ENCODE measurements at places on chromosomes 2 and 18.

GRCh38 chr2:233440314-233440713, 86.0 kb downstream of the DGKD start:
- no peak for DNase-seq

- DNase-seq = no peak
These were observed 1557.2 kb upstream of the ZEB2 start for GRCh38 chr2:146077156-146077555.

DNA sequence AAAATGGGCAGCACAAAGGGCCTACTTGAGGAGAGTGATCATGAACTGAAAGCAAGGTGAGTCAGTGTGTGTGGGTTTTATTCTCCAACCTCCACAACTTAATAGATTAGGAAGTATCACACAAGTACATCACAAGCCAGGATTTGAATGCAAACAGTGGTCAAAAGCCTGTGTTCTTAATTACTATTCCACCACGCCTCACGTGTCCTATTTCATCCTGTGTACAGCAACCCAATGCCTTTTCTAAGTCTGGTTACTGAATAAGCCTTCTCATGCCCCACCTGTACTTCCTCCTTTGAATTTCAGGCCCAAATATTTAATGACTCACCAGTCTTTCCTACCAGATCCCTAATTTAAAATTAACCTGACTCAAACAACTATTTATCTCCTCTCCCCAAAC, 755.7 kb upstream of the SLC8A1 start:
- DNase-seq = no peak

GRCh38 chr2:67984600-67984999, 78.2 kb downstream of the C1D start:
- DNase-seq = no peak

- no peak for DNase-seq
These were observed 17.3 kb upstream of the GPR75 start for GRCh38 chr2:53877112-53877511.

GRCh38 chr2:29589440-29590103, 331.8 kb downstream of the ALK start:
- no peak for DNase-seq

- DNase-seq = no peak
These were observed 34.7 kb downstream of the ONECUT2 start for GRCh38 chr18:57469884-57470283.

DNA sequence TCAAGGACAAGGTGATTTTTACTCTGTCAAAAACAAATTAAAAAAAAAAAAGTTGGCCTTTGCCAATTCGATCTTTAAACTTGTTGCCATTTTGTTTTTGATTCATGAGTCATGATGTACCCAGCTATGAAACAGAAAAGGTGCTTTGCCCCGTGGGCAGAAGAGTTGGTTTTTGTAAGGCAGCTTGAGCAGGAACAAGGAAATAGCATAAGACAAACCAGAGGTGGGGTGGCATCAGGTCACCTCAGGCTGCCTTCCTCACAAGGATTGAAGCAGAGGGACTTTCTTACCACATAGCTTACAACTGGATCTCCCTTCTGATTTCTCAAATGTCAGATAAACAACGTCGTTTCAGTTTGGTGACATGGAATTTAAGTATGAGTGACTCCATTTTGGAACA, 123.8 kb downstream of the ARL4C start:
- no peak for DNase-seq

DNA sequence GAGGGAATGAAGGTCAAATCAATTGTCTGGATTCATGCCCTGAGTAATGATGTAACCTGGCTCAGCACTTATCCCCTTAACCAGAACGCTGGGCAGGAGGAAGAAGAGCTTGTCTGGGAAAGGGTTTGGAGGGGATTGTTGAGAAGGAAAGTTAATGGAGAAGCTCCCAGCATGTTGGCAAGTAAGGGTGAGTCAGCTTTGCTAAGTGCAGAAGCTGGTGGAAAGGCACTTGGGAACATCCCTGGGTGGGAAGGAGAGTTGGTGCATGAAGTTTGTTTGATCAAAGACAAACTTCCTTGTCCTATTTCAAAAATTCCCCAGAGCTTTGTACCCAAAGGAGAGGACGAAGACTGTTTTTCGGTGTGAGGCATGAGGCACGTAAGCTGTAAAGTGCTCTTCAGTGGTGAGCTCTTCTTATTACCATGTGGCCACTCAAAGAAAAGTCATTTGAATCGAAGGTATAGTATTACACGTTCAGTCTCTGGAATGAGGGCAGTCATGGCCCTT, 17.6 kb upstream of the DAW1 start:
- DNase-seq = no peak

DNA sequence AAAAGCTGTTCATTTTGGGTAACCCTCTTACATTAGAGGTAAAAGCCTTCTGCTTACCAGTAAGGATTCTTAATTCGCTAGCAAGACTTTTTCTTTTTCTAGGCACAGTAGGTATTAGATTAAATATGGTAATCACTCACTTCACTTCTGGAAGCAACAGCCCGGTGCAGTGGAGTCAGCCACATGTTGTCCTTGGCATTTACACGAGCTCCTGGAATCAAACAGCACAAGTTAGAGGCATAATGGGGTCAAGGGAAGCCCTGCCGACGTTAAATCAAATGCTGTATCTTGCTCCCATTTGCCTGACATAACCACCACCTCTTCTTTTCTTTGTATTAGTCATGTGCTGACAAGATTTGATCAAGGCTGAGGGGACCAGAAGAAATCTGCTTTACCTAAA, 174.1 kb downstream of the ANKRD44 start:
- no peak for DNase-seq

- DNase-seq = peak; percentile 31
These were observed 97.6 kb upstream of the MAP3K20 start for GRCh38 chr2:172978063-172978383.

DNA sequence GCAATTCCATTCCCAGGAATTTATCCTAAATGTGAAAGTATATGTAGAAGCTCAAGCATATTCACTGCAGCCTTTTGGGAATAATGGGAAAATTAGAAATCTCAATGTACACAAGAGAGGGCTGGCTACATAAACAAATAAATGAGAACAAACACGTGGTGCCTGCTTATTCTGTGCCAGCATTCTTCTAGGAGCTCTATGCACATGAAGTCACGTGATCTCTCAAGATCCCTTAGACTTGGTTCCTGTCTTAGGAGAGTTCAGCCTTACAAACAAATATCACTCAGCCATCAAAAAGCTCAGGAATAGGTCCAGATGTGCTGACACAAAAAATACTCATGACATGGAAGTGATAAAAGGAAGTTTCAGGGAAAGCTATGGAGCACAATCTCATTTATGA, 92.9 kb upstream of the SP3 start:
- DNase-seq = peak; percentile 73

DNA sequence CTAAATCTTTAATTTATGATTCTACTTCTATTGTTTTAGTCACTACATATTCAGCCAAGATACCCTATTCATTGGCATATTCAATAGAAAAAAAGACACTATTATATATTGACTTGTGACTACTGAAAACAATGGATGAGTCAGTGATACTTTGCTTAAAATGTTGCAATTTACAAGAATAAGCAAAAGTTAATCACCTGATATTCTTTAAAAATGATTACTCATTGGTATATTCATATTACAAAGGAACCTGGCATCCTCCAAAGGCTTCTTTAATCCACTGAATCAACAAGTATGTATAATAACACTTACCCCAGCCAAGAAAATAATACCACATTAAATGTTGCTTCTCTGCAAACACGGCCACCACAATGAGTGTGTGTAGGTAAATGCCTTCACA, 87.8 kb downstream of the CALCRL start:
- no peak for DNase-seq

DNA sequence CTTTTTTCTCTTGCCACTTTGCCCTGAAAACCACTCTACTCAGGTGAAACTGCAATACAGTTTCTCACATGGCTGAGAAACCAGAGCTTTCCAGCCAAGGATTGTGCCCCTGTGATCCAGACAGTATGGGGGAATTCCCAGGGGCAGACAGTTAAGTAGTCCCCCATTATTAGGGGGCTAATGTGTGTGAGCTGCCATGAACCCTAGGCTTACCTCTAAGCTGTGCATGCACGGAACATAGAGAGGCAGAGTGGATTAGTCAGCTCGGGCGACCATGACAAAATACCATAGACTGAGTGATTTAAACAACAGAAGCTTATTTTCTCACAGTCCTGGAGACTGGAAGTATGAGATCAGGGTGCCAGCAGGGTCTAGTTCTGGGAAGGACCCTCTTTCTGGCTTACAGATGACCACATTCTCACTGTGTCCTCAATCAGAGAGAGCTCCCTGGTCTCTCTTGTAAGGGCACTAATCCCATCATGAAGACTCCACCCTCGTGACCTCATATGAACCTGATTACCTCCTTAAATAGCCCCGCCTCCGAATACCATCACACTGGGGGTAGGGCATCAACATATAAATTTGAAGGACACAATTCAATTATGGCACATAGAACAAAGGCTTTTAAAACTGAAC, 215.1 kb downstream of the EIPR1 start:
- no peak for DNase-seq

DNA sequence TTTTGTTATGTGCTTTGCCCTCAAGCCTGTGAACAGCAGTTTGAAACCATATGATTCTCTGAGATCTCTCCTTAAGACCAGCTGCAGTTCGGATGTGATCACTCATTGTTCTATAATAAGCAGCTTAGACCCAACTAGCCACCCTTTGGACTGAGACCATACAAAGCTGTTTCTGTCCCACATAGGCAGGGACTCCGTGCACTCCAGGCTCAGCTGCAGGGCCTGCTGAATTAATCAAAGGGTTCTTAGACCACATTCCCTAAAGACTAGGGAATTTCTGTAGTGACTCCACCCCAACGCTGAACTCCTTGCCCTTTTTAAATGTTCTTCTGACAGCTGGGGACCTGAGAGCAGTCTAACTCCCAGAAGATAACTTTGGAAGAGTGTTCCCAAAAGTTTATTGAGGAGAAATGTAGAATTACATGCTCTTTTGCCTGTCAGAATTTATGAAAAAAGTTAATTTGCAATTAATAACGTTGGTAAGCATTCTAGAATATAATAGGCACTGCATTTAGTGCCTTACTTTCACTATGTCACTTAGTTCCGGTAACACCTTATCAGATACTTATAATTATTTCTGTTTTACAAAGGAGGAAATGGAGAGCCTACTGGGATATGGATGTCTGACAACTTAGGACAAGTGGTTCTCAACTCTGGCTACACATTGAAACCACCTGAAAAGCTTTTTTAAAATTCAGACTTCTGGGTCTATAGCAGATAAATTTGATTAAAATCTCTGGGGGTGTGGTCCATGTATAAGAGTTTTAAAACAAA, 42.3 kb downstream of the GULP1 start:
- DNase-seq = no peak

DNA sequence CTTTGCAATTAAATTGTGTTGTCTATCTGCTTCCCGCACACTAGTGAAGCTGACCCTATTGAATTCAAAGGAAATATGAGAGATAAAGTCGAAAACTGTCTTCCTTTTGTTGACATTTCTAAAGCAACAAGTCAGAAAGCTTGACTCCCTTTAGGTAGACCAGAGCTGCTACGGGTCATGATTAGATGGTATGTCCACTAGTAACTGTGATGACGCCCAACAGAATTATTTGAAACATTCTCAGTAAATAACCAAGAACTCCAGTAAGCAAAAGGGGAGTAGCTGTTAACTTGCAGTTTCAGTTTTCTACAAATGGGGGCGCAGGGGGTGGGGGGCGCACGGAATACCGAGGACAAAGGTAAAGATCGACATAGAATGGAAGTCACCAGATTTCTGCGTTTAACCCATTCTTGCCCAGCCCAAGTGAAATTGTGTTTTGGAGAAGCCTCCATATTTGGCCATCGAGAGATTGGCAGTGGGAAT, 56.4 kb downstream of the CRIM1 start:
- no peak for DNase-seq

- no peak for DNase-seq
These were observed 149.9 kb downstream of the TMX3 start for GRCh38 chr18:68564961-68565360.

DNA sequence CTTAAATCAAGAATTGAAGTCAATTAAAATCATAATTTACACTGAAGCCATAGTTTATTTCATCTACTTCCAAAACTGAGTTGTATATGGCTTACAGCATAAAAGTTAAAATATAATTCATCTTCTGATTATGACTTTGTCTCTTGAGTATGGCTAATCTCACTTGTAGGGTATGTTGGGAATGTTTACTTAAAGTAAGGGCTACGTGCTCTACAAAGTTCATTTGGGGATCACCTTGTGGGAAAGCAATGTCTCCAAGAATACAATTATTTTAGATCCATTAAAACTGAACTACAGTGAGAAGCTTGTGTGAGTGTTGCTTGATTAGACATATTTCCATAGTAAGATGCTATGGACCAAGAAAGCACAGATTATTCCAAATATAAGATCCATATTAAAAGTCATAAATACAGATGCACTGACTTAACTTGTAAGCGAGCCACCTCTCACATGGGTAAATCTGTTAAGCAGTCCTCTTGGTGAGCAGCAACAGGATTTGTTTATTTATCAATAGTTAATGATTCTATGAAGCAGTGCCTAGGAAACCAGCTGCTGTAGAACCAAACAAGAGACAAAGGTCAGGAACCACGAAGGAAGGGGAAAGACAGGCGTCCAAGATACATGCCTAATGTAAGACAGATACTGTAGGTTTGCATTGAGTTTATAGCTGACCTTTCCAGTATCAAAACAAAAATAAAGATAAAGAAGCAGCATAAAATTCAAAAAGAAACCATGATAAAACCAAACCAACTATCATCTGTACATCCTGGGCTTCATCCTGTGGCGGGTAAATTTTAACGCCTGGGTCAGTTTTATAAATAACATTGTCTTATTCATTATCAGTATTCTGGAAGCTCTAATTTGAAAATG, 24.8 kb downstream of the DSG4 start:
- no peak for DNase-seq

DNA sequence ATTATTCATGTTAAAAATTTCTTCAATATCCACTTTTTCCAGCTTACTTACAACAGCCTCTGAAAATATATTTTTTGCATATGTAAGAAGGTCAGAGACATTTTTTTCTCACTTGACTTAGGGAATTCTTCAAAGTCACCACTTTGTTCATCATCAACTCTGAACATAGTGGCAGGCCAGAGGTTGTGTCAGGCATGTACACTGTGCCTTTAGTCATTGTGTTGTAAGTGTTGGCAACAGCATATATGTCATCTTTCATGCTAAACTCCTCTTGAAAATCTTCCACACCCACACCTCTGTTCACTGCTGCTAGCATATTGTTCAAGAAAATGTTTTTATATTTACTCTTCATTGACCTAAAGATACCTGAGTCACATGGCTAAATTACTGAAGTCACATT, 52.2 kb upstream of the ACVR1 start:
- DNase-seq = no peak

DNA sequence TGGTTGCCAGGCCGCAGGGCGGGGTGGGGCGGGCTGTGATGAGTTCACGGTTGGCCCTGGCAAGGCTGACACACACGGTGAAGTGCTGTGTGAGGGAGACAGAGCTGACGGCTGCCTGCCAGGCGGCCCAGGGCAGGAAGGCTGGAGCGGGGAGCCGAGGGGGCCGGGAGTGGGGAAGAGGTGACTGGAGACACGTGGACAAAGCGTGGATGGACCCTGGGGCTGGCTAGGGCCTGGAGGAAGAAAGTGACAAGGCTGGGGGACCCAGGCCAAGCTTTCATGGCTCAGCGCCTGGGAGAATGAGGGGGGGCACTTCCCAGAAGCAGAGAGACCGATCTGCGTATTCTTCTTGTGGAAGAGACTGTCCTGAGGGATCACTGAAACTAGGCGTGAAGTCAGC, 123.2 kb downstream of the DYSF start:
- no peak for DNase-seq
